NCI-H1436 treated with DMSO at 0.1 percent for 48 hours (cell line): ENCODE measurements at places on chromosomes 7 and 10.

DNA sequence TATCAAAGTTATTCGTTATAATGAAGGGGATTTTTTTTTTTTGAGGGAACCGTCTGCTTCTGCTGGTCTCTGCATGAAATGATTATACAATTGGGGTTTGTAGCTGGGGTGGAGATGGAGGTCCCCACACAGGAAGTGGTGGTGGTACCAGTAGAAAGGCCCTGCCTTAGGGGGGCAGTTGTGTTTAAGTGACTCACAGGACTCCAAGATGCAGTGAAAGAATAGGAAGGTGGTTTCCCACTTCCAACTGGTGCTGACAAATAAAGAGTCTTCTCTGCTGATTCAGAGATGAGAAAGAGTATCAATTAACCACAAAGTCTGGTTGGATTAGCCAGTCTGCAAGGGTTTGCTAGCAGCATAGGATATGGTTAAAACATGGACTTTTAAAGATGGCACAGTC is 376.0 kb downstream of the SORCS3 start:
- no peak for DNase-seq

DNA sequence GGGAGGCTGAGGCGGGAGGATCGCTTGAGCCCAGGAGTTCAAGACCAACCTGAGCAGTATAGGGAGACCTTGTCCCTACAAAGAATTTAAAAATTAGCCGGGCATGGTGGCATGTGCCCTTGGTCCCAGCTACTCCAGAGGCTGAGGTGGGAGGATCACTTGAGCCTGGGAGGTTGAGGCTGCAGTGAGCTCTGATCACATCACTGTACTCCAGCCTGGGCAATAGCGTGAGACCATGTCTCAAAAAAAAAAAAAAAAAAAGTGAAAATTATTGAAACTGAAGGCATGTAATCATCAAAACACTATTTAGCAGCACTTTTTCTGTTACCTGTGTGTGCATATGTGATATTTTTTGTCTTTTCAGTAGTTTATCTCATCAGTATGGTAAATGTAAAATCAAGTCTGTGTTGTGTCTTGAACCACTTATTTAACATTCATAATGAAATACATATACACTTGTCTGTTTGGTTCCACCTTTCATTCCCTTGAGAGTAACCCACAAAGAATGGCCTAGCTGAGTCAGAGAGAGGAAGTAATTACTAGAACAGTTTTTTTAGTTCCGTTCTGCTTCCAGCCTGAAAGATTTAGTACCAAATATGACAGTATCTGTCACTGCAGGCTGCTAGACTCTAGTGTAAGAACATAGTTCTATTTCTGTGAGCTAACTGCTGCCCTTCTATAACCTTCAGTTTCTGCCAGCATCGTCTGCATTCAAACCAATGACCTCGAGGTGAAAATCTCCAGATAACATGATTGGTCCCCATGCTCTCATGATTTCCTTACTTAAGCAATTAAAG is 68.6 kb downstream of the MMRN2 start:
- DNase-seq, result no peak

- no peak for DNase-seq
Measured at GRCh38 chr7:72539702-72540101, 127.6 kb upstream of the CALN1 start.

DNA sequence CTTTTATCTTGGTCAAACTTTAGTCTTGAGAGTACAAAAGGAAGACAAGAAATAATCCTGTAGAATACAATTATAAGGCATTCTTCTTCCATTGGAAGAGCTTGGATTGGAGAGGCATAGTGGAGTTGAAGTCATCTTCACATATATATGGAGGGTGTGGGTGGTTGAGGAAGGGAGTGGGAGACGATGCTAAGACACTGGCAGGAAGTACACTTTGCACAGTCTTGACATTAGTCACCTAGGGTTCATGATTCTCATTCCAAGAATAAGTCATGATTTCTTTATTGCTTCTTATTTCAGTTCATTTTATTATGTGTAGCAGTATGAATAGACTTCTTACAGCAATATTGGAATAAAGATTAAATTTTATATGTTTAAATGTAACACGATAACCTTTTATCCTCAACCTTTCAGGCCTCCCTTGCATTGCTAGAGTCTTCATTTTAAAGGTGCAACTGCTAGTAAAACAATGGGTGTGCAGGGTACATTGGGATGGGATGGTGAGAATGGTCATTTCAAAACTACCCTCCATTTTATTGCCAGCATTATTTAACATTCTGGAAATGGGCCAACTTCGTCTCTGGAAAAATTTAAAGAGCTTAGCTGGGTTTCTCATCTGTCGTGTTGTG is 12.3 kb upstream of the SLC26A3 start:
- no peak for DNase-seq

DNA sequence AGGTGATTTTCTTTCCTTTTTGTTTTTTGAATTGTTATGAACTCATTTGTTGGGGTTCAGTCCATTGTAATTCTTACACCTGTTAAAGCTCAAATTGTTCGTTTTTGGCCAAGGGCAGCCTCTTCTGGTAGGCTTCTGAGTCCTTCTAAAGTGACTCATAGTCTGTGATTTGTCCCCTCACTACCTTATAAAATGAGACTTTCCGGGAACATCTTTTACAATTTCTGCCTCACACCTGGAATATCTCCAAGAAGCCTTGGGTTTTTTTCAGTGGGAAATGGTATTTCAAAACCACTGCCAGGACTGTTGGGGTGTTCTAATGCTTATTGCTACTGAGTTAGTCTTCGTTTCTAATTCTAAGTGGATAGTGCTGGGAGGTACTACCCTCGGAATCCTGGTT is 56.7 kb downstream of the BMPR1A start:
- no peak for DNase-seq

- DNase-seq, result no peak
Measured at GRCh38 chr7:134737566-134738345, 41.7 kb upstream of the CALD1 start.

DNA sequence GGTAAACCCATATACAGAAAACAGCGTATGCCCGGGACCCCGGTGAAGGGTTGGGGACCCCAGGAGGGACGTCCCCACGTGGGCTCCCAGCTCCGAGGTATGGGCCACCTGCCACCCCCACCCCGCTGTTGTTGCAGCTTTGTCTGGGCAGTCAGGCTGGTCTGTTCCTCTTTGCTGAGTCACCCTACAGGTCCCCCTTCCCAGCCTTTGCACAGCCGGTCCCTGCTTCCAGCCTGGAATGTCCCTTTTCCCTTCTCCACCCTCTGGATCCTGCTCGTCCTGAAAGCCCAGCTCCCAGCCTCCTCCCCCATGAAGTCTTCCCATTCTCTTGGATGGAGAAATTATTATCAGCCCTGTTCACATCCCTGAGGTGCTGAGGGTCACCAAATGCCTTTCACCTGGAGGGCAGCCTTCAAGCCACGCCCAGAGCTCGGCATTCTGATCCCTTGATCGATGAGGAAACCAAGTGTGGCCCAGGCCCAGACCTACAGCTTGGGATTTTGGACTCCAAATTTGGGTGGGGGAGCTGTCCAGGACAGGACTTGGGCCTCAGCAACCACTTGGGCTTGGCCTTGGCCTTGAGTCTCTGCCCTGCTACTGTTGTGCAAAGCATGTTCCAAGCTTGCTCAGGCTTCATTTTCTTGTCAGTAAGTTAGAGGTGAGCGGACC is 2.6 kb downstream of the CLDN4 start:
- no peak for DNase-seq
